ENCODE measurements at places on chromosomes 16 and 17.

DNA sequence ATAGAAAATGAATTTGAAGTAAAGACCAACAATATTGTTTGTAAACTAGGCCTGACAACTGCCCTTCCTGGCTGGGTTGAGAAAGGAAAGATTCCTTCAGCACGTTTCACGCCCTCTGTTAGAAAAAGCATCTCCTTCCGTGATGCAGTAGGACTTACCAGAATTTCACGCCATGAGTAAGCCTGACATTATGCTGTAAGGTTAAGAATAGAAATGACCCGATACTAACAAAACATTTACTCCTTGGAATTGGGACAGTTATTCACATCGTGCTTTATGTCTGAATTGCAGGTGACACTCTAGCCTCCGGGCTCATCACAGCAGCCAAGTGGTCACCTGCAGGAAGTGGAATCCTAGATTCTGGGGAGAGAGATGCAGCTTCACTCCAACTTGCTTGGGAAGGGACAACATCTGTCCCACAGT lies 17.5 kb downstream of the MARCHF10 start:
- DNase-seq = no peak

- no peak for DNase-seq
These were observed 47.5 kb upstream of the RRN3 start for GRCh38 chr16:15141586-15141985.

GRCh38 chr17:14306596-14306995 lies 5.7 kb downstream of the HS3ST3B1 start:
- DNase-seq = no peak

GRCh38 chr17:58970609-58971450 lies 135.8 kb downstream of the TRIM37 start:
- DNase-seq = no peak

DNA sequence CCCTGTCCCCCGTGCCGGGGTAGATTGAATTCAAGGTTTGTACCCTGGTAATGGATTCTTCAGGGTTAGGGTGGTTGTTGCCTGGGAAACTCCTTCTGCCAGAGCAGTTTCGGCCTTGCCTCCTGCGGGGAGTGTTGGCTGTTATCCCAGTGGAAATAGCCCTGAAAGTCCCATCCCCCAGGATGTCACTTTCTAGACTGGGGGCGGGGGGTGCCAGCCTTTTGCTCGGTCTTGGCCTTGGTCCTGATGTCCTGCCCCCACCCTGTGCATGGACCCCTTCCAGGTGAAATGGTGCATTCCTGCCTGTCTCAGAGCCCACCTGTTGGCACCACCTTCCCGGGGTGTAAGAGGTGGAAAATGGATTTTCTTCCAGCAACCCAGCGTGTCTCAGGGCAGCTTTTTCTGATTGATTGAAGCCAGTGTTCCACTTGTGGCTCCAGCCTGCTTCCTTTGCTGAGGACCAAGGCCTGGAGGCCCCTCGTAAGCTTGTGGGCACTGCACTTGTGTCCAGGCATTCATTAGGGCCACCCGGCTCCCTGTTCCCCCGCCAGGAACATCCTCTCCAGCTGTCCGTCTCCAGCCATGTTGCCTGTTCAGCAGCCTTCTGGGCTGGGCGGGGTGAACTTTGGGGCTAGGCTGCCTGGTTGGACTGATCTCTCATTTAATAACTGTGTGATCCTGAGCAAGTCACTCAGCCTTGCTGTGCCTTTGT lies 25.6 kb downstream of the MGAT5B start:
- no peak for DNase-seq

- no peak for DNase-seq
These were observed 7.8 kb downstream of the KRT28 start for GRCh38 chr17:40791787-40792436.

- DNase-seq = no peak
These were observed 364.9 kb downstream of the SNX29 start for GRCh38 chr16:12341423-12341822.

- no peak for DNase-seq
These were observed 285.2 kb upstream of the ELAC2 start for GRCh38 chr17:13302983-13303382.

- no peak for DNase-seq
These were observed 419 bp downstream of the RAB37 start for GRCh38 chr17:74737299-74738050.

DNA sequence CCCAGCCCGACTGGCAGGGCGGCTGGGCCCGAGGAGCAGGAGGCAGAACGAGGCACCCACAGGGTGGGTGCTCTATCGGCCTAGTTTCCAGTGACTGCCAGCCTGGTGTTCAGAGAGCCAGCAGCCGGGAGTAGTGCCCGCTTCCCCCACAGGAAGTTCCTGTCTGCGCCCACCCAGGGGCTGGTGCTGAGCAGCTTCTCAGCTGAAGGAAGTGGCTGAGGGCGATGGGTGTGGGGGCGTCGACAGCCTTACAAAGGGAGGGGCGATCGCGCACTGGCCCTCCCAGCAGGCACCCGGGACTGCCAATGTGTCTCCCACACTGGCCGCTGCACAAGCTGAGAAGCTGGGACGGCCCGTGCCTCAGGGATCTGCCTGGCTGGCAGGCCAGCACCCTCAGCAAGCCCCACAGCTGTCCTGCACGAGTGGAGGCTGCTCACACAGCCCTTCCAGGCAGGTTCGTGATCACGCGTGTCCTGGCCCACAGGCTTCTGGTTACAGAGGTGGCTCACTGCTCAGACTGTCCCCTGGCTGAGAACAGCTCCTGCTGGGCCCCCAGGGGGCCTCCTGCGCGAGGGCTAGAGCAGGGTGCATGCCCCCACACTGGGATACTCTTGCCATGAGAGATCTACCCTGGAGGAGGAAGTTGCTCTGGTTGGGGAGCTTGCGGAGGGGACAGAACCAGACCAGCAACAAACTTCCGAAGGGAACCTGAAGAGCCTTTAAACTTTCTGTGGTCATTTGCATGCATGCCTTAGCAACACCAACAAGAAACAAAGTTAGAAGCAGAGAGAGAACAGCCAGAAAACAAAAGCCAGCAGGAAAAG lies 2.5 kb downstream of the RNF166 start:
- DNase-seq = no peak

DNA sequence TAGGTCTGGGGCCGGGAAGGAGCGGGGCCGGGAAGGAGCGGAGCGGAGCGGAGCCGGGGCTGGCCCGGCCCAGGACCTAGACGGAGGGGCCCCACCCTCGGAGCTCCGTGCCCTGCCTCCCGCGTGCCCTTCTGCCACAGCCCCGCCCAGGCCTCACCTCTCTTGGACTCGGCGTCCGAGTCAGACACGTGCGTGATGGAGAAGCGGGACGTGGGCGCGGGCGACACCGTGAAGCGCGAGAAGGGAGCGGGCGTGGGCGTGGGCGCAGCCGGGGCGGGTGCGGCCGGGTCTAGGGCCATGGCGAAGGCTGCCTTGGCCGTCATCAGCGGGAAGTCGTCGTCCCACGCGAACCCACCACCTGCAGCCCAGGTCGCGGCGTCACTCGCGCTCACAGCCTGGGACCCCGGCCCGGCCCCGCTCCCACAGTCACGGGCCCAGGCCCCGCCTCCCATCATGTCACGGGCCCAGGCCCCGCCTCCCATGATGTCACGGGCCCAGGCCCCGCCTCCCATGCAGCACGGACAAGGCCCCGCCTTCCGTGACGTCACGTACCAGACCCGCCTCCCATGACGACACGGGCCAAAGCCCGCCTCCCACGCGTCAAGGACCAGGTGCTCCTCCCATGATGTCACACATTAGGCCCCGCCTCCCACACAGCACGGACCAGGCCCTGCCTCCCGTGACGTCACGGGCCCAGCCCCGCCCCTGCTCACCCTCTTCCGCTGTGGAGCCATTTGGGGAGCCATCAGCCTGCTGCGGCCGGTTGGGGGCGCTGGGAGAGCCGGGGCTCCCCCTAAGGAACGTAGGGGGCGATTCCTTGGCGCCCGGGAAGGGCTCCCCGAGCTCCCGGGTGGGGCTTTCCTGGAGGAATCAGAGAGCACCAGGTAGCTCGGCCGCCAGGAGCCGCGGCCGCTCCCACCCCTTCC lies 45.8 kb upstream of the PVALEF start:
- DNase-seq = peak; percentile 94

DNA sequence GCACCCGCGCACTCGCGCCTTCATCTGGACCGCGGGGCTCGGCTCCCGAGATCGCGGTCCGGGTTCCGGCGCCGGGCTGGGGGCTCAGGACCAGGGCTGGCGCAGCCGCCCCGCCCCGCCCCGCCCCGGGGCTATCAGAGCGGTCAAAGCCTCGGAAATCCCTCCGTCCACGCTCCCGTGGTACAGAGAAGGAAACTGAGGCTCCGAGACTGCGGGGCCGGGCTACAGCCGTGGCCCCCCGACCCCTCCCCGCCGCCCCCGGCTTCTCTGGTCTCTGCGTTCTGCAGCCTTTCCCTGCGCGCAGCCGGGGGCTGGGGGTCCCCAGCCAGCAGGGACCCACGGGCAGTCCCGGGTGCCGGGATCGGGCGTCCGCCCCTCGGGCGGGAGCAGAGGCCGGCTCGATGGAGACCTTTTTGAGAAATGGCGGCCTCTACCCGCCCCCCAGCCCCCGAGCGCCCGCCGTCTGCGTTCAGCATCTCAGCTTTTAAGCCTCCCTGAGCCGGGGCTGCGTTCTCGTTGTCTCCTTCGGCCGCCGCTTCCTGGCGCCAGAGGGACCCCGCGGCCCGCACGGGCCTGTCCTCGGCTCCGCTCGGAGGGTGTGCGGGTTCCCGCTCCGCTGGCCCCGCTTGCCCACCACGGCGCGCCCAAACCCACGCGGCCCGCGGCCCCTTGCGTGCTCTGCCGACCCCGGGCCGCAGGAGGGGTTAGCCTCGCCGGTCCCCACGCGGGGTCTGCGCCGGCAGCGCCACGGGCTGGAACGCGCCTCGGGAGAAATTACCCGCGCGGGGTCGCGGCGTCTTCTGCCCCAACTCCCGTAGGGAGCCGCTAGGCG lies 1.5 kb upstream of the NPTX1 start:
- DNase-seq = no peak

- DNase-seq = no peak
These were observed 165.4 kb downstream of the AIPL1 start for GRCh38 chr17:6269478-6269877.

DNA sequence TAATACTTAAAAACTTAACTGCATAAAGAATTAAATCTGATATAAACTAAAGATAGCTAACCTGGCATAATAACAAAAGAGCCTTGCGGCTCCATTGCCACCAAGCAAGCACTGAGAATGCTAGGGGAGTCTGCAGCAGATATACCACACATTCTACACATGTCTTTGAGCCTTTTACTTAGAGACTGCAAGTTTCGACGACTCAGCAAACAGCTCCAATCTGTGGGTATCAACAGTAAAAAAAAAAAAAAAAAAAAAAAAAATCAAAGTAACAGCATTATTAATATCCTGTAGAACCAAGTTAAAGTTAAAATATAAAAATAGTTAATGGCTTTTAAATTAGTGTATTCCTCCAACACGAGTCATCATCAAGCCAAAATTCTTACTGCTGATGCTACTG lies 27.8 kb upstream of the INTS2 start:
- DNase-seq = no peak

- DNase-seq = no peak
These were observed 13.3 kb upstream of the WNT3 start for GRCh38 chr17:46831573-46832330.

DNA sequence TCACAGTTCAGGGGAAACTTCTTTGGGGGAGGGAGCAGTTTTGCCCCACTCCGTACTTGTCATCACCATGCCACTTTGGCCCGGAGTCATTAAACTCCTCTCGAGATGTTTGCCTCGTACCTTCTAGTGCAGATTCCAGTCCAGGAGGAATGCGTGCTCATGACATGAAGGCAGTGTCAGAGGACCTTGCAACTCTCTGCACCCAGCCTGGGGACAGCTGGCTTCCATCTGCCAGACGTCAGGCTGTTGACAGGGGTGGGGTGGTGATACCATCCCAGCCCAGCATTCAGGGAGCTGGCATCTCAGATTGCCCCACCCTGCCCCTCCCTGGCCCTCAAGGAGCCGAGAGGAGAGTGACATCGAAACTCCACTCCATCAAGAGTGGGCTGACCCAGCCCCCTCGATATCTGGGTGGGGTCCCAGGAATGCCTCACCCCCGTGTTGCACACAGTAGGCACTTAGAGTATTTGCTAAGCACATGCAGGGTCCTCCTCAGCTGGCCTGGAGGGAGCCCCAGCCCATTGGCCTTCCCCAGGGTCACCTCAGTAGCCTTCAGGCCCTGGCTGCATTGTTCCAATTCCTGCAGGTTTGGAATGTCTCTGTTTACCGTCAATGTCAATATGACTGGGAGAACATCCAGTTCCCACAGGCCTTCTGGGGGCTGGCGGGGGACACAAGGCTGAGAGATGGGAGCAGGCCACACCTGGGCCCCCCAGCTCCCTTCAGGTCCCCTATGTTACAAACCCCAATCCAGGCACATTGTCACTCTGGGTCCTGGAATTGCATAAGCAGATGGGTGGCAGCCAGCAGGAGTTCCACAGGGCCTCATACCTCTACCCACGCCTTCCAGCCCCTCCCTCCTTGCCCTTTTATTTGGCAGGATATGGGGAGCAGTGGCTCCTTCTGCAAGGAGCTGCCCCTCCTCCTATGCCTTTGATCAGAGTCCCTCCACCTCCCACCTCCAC lies 21.3 kb upstream of the EMP2 start:
- no peak for DNase-seq

- no peak for DNase-seq
These were observed 26.6 kb upstream of the ATP2C2 start for GRCh38 chr16:84341528-84342295.

- DNase-seq = no peak
These were observed 98.5 kb downstream of the SOX9 start for GRCh38 chr17:72219137-72219823.

DNA sequence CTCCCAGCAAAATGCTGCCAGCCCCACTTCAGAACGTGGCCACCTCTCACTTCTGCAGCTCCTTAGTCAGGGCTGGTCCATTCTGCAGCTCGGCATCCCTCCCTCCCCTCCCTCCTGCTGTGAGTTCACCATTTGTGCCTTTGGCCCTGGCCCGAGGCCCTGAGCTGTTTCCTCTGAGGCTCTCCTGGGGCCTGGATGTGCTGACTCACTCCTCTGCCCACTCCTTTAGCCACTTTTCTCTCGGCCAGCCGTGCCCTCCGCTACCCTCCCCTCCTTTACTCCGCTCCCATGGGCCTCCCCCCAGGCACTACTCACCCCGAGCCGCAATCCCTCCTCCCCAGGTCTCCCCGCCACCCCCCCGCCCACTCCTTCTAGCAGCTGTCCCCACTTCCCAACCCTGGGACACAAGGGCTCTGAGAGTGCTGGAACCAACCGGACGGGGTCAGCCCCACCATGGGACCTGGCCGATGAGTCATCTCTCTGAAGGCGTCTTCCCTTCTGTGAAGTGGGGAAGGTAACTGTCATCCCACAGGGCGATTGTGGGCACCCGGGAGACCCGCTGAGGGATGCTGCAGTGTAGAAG lies 11.5 kb downstream of the KCNG4 start:
- no peak for DNase-seq

GRCh38 chr17:14121952-14122351 lies 52.6 kb downstream of the COX10 start:
- DNase-seq = no peak

DNA sequence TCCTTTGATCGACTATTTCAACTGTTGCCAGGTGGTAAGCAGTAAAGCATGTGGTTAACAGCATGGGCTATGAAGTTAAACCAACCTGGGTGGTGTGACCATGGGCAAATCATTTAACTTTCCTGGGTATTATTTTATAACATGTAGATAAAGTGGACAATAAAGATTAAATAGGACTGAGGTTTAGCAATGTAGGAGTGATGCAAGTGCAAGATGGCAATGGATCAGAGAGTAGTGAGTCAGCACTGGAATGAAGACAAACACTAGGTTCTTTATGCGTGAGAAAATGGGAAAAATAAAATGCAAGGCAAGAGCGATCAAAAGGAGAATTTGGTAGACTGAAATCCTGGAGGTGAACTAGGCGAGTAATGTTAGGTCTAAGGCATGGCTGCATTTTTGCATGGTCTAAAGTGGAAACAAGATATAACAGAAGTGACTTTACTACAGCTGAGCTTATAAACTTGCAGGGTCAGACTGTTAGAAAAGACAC lies 222.4 kb upstream of the AXIN2 start:
- DNase-seq = no peak
